H9 (cell line): ENCODE measurements at places on chromosomes 13 and 19.
A peak's percentile ranks its signal among the peaks of the same experiment; 100 is the strongest.

- DNase-seq: no peak
Measured at GRCh38 chr13:62294244-62294643, 878.6 kb upstream of the PCDH20 start.

GRCh38 chr13:31891472-31891871 is 140.1 kb upstream of the FRY start:
- no peak for DNase-seq

- DNase-seq: no peak
Measured at GRCh38 chr19:15614507-15615379, at the start of gene CYP4F8. TSS of gene CYP4F8 (plus strand) at chr19:15615218. CDS start at chr19:15615617, 399 bp downstream.

DNA sequence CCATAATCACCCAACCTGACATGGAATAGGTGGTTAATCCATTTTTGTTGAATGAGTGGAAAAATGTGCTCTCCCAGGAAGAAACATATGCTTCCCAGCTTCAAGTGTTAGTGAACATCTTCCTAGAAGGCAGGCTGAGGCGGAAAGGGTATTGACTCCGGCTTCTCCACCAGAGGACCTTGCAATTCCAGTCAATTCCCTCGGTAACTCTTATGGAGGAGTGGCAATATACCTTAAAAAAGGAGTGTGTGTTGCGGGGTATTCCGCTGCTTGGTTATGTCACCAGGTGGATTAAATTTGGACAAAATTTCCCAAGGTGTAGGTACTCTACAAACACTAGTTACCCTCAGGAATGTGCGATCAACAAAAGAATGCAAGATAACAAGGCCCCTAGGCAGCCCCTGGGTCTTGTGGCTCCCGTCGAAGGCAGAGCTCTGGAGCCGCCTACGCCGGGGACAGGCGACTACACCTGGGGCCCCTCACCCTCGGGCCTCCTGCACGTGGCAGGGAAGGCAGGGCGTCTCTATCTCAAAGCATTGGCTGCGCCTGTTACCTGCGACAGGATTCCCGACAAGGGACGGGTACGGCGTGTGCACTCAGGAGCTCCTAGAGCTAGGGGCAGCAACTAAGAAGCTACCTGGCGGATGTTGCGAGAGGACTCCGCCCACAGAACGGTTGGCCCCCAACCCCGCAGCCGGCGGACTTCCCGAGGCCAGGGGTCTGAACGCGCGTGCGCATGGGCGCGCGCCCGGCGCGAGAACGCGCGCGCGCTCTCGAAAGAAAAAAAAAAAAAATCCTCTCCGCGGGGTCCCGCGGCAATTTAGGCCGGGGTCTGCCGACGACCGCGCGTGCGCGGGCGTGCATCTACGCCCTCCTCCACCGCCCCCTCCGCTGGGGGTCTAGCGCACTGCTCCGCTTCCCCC is at the start of gene WDR87:
Gene WDR87, minus strand, starts transcription at position 649 of the 923 bp plus-strand sequence. CDS start 8,355 bp downstream, outside the sequence.
- peak; percentile 95 for DNase-seq

DNA sequence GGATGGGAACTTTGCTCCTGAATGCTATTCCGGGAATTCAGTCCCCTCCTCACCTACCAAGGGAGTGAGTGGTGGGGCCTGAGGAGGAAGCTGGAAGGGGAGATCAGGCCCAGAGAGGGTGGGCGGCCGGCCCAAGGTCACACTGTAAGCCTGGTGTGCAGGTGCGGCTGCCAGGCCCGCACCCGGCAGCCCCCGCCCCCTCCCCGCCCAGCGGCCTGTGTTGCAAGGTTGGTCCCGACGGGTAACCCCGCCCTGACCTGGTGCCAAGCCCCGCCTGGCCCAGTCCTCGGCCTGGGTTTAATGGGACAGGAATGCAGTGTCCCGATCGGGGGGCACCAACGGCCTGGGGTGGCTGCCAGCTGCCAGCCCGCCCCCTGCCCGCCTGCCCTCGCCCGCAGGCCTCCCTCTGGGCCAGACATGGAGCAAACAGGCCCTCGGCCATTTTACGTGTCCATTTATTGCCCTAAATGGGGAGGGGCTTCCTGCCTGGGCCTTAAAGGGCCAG is 5.5 kb downstream of the ZBTB7A start:
- peak; percentile 73 for DNase-seq

DNA sequence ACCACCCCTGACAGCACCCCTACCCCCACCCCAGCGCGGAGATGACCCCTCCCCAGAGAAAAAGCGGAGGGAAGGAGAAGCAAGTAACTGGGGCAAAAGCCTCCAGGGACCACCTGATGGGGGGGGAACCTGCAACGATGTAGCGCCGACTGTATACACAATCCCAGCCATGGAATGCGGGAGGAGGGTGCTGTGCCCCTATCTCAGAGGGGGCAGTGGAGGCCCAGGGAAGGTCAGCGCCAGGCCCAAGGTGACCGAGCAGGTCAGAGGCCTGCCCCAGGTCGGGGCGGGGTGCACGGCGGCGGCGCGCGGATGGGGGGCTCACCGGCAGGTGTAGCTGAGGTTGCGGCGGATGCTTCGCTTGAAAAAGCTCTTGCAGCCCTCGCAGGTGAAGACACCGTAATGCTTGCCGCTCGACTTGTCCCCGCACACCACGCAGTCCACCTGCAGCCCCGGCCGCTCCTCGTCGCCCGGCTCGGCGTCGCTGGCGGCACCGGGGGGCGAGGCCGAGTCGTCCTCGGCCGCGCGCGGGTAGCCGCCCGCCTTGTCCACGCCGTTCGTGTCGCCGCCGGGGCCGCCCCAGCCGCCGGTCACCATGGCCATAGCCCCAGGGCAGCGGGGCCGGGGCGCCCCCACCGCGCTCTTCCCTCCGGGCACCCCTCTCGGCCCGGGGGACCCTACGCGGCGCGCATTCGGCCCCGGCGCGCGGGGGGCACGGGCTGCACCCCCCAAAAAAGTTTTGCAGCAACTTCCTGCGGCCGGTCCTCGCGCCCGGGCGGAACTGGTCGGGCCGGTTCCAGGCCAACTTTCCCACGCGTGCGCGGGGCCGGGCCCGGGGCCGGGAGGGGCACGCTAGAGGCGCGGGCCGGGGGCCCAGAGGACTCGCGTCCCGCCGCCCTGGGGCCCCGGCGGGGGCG is 843 bp downstream of the NR2F6 start:
- no peak for DNase-seq

DNA sequence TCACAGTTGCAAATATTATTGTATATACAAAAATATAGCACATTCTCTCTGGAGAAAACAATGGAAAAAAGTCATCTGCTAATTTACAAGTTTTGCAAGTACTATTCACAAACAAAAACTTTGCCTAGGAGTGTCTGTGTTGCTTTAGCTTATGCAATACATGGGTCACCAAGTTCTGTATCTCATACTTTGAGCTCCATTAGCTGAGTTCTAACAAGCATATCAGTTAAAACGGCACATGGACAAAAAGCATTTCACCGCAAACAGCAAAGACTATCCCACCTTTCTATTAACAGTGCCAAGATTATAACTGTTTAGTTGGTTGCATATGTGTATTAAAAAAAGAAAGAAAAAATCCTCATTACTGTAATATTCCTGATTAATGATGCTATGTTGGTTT is 4.6 kb downstream of the SPRY2 start:
- no peak for DNase-seq

GRCh38 chr19:18157465-18158063 is 4.6 kb downstream of the PIK3R2 start:
- peak; percentile 76 for DNase-seq

- no peak for DNase-seq
Measured at GRCh38 chr19:47497821-47498520, 14.0 kb upstream of the KPTN start.

GRCh38 chr13:49314344-49314882 is 66.7 kb downstream of the CDADC1 start:
- no peak for DNase-seq

GRCh38 chr19:32599736-32600157 is 18.8 kb downstream of the PDCD5 start:
- DNase-seq: no peak

- DNase-seq: peak; percentile 48
Measured at GRCh38 chr13:27927444-27928352, 7.9 kb downstream of the PDX1 start.

DNA sequence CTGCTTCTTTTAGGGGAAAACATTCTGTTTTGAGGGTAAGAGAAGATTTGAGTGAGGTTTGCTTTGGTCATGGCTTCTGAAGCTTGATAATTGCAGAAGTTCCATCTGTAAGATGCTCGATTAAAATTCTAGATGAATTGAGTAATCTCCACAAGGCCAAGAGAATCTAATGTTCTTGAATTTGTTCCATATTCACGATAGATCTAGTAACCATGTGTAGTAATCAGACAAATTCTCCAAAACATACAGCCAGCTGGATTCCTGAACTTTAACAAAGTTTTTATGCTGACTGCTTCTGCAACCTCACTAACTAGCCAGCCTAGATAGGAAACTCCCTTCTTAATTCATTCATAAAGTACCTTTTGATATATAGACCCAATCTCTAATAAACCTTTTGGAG is 92.7 kb downstream of the COL4A2 start:
- no peak for DNase-seq

DNA sequence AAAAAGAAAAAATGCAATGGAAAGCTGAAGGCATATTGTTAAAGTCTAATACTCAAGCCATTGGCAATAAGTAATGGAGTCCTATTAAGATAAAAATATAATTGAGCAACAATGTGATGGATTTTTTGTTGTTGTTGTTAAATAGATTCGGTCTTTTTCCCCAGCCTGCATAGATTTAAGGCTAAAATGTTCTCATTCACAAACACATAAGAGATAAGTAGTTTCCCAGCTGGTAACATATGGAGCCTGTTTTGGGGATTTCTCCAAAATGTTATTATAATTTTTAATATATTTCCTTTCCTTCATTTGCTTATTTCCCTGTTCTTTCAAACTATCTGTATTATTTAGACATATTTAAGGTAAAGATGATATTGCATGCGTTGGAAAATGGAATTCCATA is 1149.1 kb upstream of the PRR20A start:
- no peak for DNase-seq

DNA sequence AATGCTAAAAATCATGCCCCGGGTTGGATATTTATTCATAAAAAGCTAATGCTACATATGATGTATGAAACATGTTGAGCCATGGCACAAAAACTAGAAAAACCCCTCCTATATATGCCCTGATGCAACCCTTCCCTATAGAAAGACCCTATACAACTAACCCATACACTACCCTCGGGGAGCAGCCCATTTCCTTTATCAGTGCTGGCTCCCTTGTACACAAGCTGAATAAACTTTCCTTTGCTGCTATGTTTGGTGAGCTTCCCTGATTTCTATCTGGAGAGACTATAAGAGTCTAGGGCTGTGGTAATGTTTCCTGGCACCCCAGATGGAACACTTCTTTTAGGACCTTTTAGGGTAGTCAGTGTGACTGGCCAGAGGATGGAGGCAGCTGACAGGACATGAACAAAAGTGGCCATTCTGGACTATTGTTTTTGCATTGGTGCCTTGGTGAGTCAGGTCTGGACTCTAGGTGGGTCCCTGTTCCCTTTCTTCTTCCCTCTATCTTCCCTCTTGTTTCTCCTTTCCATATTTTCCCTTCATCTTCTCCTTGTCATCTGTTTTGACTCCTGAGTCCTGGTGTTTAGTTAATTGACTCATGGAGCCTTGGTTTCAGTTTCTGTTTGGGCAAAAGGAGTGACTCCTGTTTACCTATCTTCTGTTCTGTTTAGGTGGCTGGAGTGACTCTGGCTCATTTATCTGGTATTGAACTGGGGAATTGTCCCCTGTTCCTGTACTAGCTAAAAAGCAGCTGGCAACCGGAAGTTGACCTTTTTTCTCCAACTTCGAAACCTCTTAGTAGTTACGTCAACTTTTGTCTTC is 1321.8 kb upstream of the PCDH9 start:
- DNase-seq: no peak

GRCh38 chr13:49084961-49085360 is 109.2 kb downstream of the FNDC3A start:
- DNase-seq: no peak

DNA sequence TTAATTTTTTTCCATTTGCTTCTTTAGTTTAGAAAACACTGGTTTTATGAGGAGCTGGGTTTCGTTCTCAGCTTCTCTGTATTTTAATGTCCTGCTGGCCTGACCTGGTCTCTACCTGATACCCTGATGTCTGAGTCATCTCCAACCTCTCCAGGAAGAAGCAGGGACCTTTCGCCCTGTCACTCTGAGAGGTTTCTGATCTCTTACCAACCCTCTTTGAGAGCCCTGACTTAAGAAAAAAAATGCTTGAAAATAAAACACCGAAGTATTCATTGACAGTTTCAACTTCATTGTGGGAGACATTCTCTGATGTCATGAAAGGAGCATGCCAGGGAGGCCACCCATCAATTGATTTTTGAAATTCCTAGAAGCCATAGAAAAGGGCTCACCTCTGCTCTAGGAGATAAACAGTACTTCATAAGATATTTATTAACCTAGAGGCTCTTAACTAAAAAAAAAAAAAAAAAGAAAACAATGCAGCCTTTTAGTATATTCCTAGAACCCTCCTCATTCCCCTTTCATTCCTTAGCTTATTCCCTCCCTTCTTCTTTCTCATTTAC is 234.8 kb downstream of the ENOX1 start:
- no peak for DNase-seq

DNA sequence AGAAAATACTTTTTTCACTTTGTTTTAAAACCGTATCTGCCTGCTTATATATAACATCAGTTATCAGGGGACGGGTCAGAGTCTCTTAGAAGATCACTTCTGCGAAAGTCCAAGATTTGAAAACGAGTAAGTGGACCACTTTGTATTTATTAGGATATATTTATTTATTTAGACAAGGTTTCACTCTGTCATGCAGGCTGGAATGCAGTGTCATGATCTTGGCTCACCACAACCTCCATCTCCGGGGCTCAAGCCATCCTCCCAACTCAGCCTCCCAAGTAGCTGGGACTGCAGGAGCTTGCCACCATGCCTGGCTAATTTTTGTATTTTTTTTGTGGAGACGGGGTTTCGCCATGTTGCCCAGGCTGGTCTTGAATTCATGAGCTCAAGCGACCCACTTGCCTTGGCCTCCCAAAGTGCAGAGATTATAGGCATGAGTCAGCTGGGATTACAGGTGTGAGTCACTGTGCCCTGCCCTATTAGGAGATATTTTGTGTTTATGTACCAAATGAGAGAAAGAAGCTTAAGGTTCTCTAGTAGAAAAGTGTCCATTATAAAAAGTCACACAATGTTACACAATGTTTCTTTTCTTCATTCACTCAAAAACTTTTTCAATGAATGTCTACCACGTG is 39.5 kb downstream of the RASL11A start:
- no peak for DNase-seq

- DNase-seq: no peak
Measured at GRCh38 chr13:31768351-31768750, 29.0 kb downstream of the RXFP2 start.

DNA sequence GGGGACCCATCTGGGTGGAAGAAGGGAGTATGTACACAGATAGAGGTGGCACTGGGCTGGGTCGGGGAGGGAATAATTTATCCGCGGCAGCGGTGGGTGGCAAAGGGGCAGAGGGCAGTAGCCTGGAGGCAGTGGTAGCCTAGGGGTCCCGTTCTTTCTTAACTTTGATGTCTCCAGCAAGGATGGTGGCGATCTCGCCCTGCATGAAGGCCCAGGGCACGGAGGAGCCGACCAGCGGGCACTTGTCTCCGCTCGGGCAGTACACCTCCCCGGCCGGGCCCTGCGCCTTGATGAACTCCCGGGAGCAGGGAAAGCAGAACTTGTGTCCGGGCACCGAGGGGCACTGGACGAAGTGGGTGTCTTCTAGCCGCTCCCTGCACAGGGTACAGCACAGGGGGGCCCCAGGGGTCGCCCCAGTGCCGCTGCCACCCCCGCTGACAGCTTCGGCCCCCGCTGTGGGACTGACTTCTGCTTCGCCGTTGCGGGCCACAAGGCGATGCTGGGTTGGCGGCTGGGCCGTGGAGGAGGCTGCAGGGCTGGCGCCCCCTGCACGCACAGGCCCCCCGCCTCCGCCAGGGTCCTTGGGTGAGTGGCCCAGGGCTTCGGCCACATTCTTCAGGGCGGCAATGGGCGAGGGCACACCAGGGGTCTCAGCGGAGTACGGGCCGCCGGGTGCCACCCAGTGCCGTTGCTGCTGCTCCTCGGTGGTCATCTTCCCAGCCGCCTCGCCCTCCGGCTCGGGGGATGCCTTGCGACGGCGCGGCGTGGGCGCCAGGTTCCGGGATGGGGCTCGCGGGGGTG is 1.9 kb downstream of the IRF2BP1 start:
- no peak for DNase-seq
